ENCODE measurements at places on chromosomes 2 and 18.

GRCh38 chr2:54103454-54104314 is 11.7 kb upstream of the ACYP2 start:
- peak; percentile 7 for DNase-seq

- no peak for DNase-seq
These were observed 30.9 kb downstream of the TMEM185B start for GRCh38 chr2:120192280-120192679.

DNA sequence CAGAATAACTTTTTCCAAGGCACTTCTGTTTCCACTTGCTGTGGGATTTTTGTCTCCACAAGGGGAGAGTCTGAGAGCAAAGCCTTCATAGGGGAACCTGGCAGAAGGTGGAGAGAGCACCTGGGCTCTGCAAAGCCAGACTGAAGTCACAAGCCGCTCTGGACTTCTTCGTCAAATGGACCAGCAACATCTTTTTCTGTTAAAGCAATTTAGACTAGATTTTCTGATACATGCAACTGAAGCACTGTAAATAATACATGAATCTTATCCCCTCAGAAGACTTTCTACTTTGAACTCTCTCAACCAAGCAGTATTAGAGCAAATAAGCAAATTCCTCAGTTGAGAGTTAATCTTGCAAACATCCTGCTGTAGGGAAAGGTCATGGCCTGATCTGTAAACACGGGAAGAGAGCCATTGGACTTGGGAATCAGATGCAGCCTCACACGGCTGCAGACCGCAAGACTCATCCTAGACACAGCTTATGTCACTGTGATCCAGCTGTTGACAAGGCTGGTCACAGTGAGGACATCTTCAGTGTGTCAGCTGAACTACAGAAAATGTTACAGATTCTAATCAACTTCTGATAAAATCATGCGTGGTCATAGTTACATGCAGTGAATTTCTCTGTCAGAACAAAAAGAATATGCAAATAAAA is 3.2 kb downstream of the SH3YL1 start:
- DNase-seq = no peak

GRCh38 chr18:1270081-1270480 is 365.4 kb downstream of the ADCYAP1 start:
- no peak for DNase-seq

GRCh38 chr18:12043811-12044210 is 49.8 kb upstream of the ANKRD62 start:
- DNase-seq = no peak

DNA sequence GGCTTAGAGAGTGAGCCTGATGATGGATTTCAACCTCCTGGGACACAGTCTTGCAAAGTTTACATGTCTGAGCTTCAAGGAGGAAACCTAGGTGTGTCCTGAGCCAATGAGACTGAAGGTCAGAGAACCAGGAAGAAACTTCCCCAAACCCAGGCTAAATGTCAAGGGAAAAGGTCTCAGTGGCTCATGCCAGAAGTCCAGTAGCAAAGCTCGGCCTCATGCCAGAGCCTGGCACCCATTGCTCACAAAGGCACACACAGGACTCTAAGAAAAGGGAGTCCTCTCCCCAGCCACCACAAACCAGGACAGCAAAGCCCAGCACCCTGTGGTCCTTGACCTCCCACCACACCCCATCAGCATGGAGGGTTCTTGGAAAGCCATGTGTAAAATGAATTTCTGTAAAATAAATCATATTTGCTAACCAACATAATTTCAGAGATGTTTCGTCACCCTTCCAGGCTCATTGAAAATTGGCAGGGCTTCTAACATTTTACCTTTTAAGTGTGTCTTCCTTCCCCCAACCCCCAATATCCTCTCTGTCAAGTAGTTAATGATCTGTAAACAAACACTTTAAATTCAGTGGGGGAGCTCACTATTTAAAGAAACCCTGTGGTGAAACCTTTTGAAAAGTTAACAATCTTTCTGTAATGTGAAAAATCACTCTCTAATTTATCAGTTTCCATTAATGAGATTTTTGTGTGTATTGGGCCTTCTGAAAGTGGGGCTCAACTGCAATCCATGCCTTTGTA is 77.1 kb downstream of the BCL11A start:
- DNase-seq = no peak

GRCh38 chr2:101596333-101596732 is 101.2 kb upstream of the MAP4K4 start:
- DNase-seq = no peak

DNA sequence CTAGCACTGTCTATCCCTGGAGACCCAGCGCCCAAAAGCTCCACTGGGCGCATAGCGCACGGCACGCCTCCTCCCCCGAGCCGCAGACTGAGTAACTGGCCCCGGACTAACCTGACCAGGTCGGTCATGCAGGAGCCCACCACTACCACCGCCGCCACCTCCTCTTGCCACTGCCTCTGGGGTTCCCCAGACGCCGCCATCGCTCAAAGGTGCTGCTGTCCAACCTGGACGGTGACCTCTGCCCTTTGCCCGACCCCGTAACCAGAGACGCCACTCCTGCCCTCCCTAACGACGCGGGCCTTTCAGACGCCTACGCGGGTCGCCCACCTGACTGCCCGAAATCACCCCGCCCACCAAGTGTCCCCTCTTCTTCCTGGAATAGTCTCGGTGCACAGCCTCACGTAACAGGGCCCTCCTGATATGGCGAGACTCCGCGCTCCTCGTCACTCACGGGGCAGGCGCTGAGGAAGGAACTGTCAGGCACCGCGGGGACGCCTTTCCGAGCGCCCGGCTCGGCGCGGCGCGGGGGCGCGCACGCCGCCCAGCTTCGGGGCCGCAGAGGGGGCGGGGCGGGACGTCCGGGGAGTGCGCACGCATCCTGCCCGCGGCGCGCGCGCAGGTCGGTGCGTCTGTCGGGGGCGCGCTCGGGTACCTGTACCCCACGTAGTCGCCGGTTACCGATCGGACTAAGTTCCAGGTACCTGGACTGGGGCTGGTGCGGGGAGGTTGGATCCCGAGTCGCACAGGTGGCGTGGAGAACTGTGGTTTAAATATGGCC is at the start of the genes BABAM2 and RBKS:
Gene BABAM2 (plus strand): TSS at position 584 of the 778 bp plus-strand sequence. CDS start 3,828 bp downstream, outside the sequence.
Gene RBKS (minus strand): TSS at position 242 of the 778 bp plus-strand sequence. CDS start 42 bp downstream, at position 200.
- peak; percentile 91 for DNase-seq

DNA sequence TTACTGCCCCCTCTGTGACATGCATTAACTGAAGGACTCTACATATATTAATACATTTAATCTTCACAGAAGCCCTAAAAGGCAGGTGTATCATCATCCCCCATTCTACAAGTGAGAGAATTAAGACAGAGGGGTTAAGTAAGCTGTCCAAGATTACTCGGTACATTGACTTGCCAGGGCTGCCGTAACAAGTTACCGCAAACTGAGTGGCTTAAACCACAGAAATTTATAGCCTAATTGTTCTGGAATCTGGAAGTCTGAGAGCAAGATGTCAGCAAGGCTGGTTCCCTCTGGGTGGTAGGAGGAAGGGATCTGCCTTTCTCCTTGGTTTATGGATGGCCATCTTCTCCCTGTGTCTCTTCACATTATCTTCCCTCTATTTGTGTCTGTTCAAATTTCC is 605.5 kb downstream of the EPHA4 start:
- no peak for DNase-seq

GRCh38 chr2:54772110-54772509 is 48.6 kb downstream of the EML6 start:
- no peak for DNase-seq

DNA sequence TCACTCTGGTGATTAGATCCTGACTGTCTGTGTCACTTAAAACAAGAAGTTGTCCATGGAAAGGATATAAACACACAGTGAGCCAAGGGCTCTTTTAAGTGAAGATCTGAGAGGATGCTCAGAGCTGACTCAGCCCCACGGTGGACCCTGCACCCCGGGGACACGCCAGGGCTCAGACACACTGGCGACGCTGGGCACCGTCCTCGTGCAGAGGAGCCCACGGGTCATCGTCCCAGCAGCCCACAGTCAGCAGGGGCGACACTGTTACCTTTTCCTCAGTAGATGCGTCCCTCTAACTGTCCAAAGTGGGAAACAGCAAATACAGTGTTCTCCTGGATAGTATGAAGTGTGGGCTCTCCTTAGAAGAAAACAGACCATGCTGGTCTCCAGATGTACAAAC is 225.6 kb downstream of the HDAC4 start:
- no peak for DNase-seq

DNA sequence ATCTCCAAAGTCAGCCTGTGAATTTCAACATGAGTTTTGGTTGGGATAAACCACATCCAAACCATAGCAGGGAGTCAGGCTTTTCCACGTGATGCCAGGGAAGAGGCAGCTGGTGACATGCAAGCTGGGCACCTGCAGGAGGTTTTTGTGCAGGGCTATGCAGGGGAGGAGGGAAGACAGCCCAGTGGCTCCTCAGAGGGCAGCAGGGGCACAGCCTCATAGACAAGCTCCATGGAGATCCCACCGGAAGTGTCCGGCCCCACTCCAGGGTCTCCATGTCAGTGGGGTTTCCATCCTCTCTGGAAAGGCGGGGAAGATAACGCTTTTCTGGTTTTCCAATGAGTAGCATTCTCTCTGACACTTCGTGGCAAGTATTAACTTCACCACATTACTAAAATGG is 135.6 kb upstream of the TPO start:
- no peak for DNase-seq

GRCh38 chr2:233100192-233100998 is 40.3 kb downstream of the INPP5D start:
- DNase-seq = peak; percentile 50

Measured in stimulated activated CD4-positive, alpha-beta T cell treated with anti-CD3 and anti-CD28 coated beads, Interleukin-4, amount 100 ng/mL, for 1 hour (primary cell).